Keratinocyte (primary cell): ENCODE measurements at places on chromosomes 4 and X. TPM values are rescaled to one million over a fixed set of nuclear protein-coding genes. Genes with fewer than 3 reads are reported as not detected.

DNA sequence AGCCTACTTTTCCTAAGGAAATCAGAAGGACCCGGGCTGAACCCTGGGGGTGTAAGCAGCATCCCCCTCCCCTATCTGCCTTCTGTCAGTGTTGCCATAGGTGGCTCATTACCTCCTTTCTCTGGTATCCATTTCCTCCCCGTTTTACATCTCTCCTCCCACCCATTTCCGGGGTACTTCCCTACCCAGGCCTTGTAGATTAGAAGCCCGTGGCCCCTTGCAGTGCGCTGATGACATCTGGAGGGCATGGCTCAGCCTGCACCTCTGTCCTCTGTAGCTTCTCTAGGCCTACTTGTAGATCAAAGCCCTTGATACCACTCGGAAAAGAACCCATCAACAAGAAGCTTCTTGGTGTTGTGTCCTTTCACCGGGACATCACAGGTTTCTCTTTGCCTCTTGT, 71.8 kb downstream of the NBDY start:
- DNase-seq: no peak
- peaks cover 2% of the 10 kb centered on the region for H3K36me3 ChIP-seq
- no peak overlapping the region for H3K27ac ChIP-seq
- no peak overlapping the region for H3K4me3 ChIP-seq

GRCh38 chr4:113468165-113469022, 293.1 kb downstream of the CAMK2D start:
- peak overlapping the region; percentile 47 for H3K4me3 ChIP-seq
- DNase-seq: peak; percentile 95
- peak overlapping the region; percentile 96 for H3K27ac ChIP-seq
- no peaks in the 10 kb centered on the region for H3K27me3 ChIP-seq

GRCh38 chr4:87074121-87074488, 139.3 kb downstream of the AFF1 start:
- no peaks in the 10 kb centered on the region for H3K27me3 ChIP-seq
- DNase-seq: no peak
- no peak overlapping the region for H3K4me3 ChIP-seq
- H3K36me3 ChIP-seq: no peaks in the 10 kb centered on the region

DNA sequence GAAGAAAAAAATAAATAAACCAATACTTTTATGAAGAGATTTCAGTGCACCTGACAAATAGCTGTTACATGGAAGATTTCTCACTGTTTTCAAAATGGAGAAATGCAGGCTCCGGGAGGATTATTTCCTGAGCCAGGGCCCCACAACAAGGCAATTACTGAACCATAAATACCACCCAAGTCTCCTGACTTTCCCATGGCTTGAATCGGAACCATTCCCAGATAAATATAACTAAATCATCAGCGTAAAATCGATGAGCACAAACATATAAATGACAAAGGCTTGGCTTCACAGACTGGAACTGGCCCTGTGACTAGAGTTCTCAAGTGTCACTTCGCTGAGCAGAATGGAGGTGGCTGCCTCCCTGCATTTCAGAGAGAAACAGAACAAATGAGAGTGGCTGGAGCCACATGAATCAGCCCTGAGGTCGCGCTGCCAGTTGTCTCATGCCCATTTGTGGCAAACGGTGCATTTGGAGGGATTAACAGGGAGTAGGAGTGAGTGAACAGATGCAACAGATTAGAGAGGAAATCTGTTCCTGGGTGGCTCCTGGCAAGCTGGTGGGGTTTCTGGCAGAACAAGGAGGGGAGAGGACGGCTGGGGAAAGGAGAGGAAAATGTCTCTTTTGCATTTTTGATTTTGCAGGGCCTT, 57.3 kb upstream of the STIM2 start:
- H3K27ac ChIP-seq: no peak overlapping the region
- no peaks in the 10 kb centered on the region for H3K4me1 ChIP-seq
- no peaks in the 10 kb centered on the region for H3K36me3 ChIP-seq
- H3K4me3 ChIP-seq: no peak overlapping the region
- no peaks in the 10 kb centered on the region for H3K27me3 ChIP-seq

- no peaks in the 10 kb centered on the region for H3K4me1 ChIP-seq
- H3K4me3 ChIP-seq: no peak overlapping the region
- H3K27ac ChIP-seq: no peak overlapping the region
- no peaks in the 10 kb centered on the region for H3K27me3 ChIP-seq
Measured at GRCh38 chr4:37991623-37992410, 31.6 kb downstream of the PTTG2 start.

DNA sequence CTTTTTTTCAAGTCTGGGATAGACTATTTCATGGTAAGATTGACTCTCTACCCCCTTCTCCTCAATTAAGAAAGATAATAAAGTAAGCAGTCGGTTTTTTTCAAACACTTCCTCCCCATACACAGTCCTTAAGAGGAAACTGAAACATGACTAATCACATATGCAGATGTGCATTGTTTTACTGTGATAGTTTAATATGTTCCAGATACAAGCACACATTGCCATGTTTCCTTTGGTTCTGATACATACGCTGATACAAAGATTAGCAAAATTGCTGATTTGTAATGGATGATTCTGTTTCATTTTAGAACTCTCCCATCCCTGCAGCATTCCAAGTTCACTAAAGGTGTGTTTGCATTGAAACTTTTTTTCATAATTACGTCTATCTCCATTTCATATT, 76.1 kb downstream of the FBXO8 start:
- H3K4me1 ChIP-seq: no peaks in the 10 kb centered on the region
- H3K4me3 ChIP-seq: no peak overlapping the region
- no peak for DNase-seq
- no peaks in the 10 kb centered on the region for H3K36me3 ChIP-seq
- peaks cover 16% of the 10 kb centered on the region for H3K27me3 ChIP-seq

- H3K4me3 ChIP-seq: no peak overlapping the region
- no peaks in the 10 kb centered on the region for H3K36me3 ChIP-seq
- no peak overlapping the region for H3K27ac ChIP-seq
- H3K4me1 ChIP-seq: no peaks in the 10 kb centered on the region
Measured at GRCh38 chr4:135185256-135185655, 983.7 kb upstream of the PABPC4L start.

DNA sequence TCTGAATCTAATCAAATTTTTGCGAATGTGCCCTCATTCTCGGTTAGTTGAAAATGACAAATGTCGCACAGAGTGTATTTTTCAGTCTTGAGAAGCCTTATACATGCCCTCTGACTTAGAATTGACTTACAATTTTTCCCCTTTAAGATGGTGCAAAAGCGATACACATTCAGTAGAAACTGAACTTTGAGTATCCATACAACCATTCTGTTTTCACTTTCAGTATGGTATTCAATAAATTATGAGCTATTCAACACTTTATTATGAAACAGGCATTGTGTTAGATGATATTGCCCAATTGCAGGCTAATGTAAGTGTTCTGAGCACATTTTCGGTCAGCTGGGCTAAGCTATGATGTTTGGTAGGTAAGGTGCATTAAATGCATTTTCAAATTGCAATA, 43.4 kb downstream of the SLC9A7 start:
- no peak overlapping the region for H3K4me3 ChIP-seq
- H3K27me3 ChIP-seq: no peaks in the 10 kb centered on the region

GRCh38 chr4:147927377-147928137, 195.7 kb downstream of the ARHGAP10 start:
- no peaks in the 10 kb centered on the region for H3K4me1 ChIP-seq
- DNase-seq: no peak
- no peak overlapping the region for H3K27ac ChIP-seq
- no peak overlapping the region for H3K4me3 ChIP-seq
- no peaks in the 10 kb centered on the region for H3K27me3 ChIP-seq

- H3K4me1 ChIP-seq: no peaks in the 10 kb centered on the region
- H3K27ac ChIP-seq: no peak overlapping the region
- no peaks in the 10 kb centered on the region for H3K27me3 ChIP-seq
- H3K4me3 ChIP-seq: no peak overlapping the region
- H3K36me3 ChIP-seq: no peaks in the 10 kb centered on the region
- no peak for DNase-seq
Measured at GRCh38 chrX:78923198-78924015, 21.8 kb upstream of the P2RY10 start.

- H3K4me3 ChIP-seq: no peak overlapping the region
- H3K27ac ChIP-seq: no peak overlapping the region
- no peaks in the 10 kb centered on the region for H3K4me1 ChIP-seq
- H3K36me3 ChIP-seq: no peaks in the 10 kb centered on the region
- no peak for DNase-seq
Measured at GRCh38 chrX:81875800-81876199, 673.9 kb downstream of the SH3BGRL start.

DNA sequence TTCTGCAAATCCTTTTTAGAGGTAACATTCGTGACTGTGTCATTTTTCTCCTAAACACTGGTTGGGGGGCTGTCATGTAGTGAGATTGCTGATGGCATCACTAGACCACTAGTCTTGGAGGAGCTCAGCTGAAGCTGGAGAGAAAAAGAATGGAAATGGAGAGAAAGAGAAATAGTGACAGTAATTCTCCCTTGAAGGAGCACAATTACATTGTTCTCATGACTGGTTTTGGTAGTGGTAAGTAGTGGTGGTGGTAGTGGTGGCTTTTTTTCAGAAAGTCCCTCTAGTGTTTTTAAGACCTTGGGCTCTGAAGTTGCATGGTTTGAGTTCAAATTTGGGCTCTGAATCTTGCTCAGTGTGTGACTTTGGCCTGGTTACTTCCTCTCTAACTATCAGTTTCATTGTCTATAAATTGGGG, 99.8 kb downstream of the LARP7 start:
- no peak overlapping the region for H3K4me3 ChIP-seq
- no peaks in the 10 kb centered on the region for H3K36me3 ChIP-seq
- peaks cover 4% of the 10 kb centered on the region for H3K4me1 ChIP-seq
- DNase-seq: no peak

- peaks cover 5% of the 10 kb centered on the region for H3K36me3 ChIP-seq
- no peak for DNase-seq
- no peak overlapping the region for H3K27ac ChIP-seq
- H3K4me1 ChIP-seq: no peaks in the 10 kb centered on the region
Measured at GRCh38 chrX:115642895-115643530, 82.0 kb downstream of the PLS3 start.

- no peak overlapping the region for H3K4me3 ChIP-seq
- no peaks in the 10 kb centered on the region for H3K4me1 ChIP-seq
- no peaks in the 10 kb centered on the region for H3K36me3 ChIP-seq
- DNase-seq: no peak
Measured at GRCh38 chr4:168531305-168531704, 34.5 kb downstream of the PALLD start.

TMPRSS11E gene
- 1.6 to 2.3 TPM (median 2.0 TPM) in 3 replicates for polyA plus RNA-seq

COL4A6 gene
- 15.4 to 25.0 TPM (median 18.8 TPM) in 3 replicates for polyA plus RNA-seq
